GM04504 (cell line): ENCODE measurements at places on chromosomes 13 and 19.
A peak's percentile ranks its signal among the peaks of the same experiment; 100 is the strongest.

- DNase-seq: no peak
Measured at GRCh38 chr13:79171141-79172061, 234.7 kb downstream of the RBM26 start.

DNA sequence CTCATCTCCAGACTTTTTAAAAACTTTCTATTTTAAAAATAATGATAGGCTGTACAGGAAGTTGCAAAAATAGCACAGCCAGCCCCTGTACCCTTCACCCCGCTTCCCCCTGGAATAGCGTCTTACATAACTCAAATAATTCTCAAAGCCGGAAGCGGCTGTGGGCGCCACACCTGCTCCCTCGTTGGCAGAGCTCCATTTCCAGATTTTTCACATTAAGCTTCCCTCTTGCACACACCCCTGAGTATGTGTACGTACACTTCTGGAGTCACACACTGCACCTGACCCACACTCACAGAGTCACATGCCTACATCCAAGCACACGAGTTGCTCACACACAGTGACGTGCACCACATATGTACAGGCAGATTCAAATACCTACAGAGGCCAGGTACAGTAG, 24.9 kb upstream of the DPP9 start:
- no peak for DNase-seq

- DNase-seq: peak; percentile 20
Measured at GRCh38 chr13:31201341-31202031, 1.7 kb downstream of the B3GLCT start.

GRCh38 chr19:54418030-54418929, 3.0 kb downstream of the TTYH1 start:
- no peak for DNase-seq
